ENCODE measurements at places on chromosomes 7 and 10.

- DNase-seq, result peak; percentile 25
Measured at GRCh38 chr10:85641479-85642009, 725.1 kb downstream of the GRID1 start.

- DNase-seq, result no peak
Measured at GRCh38 chr10:43249962-43250614, 16.8 kb downstream of the RASGEF1A start.

- no peak for DNase-seq
Measured at GRCh38 chr10:49107887-49108267, 7.4 kb downstream of the VSTM4 start.

DNA sequence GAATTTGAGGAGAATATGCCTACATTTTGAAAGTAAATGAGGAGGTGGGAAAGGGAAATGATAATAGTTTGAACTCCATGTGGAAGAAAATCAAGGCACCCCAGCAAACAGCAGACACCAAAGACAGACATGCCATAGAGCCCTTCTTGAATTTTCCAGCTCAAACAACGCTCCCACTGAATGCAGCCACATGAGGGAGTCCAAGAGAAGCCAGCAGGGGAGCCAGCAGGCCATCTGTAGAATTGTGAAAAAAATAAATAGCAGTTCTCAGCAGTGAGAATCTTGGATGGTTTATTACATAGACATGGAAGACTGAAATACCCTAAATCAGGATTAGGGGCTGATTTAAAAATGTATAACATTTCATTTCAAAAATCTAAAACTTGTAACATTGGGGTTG is 1567.3 kb upstream of the LRRTM3 start:
- peak; percentile 4 for DNase-seq

GRCh38 chr10:36281831-36282331 is 639.8 kb upstream of the FZD8 start:
- no peak for DNase-seq

DNA sequence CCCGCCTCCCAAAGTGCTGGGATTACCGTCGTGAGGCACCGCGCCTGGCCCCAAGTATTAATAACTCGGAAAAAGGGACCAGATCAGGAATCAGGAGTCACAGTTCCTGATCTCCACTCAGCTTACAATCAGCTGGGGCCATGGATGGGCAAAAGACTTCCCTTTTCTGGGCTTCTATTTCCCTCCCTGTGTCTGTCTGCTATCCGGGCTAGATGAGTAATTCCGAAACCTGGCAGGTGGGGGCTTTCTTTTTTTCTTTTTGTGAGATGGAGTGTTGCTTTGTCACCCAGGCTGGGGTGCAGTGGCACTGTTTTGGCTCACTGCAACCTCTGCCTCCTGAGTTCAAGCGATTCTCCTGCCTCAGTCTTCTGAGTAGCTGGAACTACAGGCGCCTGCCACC is 11.6 kb downstream of the RPS24 start:
- DNase-seq, result no peak

DNA sequence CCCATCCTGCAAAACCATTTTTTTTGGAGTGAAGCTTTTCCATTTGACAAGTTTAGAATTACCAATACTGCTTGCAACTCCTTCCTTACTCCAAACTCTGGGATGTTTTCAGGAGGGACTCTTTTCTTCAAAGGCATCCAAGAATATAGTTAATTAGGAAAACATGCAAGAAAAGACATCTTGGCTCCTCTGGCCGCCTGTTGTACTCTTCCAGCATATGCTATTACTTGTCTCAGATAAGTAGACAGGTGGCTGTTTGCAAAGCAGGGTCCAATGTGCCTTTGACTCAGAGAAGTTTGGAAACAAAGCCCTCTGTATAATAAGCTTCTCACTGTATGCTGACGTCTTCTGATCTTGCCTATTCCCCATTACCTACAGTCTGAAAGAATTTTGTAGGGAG is 746.5 kb downstream of the AUTS2 start:
- no peak for DNase-seq

- DNase-seq, result no peak
Measured at GRCh38 chr10:118216020-118216419, 126.1 kb downstream of the FAM204A start.

DNA sequence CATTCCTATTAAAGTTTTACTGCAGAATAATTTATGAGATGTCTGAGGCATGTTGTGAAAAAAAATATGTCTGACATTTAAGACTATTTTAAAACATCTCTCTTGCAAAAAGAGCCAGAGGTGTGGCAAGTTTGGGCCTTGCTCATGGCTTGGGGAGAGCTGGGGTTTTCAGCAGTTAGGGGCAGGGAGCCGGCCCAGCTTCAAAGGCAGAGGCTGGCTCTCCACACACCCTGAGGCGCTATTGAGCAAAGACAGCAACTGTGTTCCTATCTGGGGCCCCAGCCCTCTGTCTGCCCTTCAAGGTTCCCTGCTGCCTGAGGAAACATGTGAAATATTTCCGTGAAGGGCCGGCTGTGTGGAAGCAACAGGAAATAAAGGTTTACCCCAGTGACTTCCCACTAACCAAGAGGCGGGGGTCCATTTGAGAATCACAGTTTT is 94.0 kb downstream of the SORBS1 start:
- no peak for DNase-seq

- DNase-seq, result no peak
Measured at GRCh38 chr10:35728341-35728740, 86.2 kb upstream of the FZD8 start.

DNA sequence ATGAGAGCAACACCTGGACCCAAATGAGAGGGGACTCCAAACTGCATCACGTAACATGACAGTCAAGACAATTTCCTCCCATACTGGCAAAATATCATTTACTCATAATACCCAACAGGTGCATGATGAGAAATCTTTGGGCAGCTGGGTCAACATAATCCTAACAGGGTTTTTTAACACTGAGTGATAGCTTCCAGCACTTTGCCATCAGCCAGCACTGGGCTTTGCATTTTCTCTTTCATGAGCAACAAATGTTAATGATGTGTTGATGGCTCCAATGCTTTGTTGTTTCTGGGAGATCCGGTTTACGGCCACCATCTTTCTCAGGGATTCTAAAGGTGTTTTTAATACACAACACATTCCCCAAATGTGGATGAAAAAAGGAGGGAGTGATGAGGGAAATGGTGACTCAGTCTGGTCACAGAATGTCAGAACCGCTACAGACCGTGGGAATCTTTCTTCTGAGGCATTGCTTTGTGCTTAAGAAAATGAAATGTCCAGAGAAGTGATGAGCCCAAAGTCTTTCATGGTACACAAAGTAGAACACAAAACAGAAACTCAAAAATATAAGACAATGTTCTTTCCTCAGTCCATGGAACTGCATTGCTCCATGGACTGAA is 705.7 kb upstream of the IGFBP3 start:
- DNase-seq, result no peak

GRCh38 chr10:588246-589165 is 101.0 kb downstream of the DIP2C start:
- DNase-seq, result no peak

DNA sequence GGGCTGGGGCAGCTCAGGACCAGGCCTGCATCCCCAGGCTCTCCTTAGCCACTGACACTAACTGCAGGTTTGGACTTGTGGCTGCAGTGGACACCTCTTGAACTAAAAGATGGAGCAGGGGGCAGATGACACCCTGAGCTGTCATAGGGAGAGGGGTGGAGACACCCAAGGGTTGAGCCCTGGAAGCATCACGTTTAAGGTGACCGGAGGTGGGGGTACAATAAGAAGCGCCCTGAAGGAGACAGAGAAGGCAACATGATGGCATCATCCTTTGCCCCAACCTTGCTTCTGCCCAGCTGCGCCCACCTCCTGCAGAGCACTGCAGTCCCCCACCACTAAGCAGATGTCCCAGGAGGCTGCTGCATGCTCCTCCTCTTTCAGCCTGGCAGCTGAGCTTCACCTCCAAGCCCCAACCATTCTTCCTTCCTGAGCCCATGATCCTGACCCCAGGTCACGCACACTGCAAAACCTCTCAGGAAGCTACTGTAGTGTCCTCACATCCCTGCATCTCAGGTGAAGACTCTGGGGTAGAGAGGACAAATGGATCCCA is 25.5 kb downstream of the OGDHL start:
- DNase-seq, result no peak

DNA sequence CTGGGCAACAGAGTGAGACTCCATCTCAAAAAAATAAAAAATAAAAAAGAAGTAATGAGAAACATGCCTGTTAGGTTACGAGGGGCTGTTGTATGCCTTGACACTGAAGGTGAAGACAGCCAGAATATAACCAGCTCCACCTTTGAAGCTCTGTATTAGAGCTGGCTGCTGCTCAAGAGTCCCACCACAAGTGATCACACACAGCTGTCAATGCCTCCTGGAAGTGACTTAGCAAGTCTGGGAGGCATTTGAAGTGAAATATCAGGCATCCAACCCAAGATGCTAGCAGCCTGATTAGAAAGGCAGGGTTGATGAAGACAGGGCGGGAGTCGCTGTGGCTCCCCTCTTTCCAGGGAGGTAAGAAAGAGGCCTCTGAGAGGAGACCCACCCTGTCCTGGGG is 34.1 kb upstream of the INPP5F start:
- DNase-seq, result no peak

DNA sequence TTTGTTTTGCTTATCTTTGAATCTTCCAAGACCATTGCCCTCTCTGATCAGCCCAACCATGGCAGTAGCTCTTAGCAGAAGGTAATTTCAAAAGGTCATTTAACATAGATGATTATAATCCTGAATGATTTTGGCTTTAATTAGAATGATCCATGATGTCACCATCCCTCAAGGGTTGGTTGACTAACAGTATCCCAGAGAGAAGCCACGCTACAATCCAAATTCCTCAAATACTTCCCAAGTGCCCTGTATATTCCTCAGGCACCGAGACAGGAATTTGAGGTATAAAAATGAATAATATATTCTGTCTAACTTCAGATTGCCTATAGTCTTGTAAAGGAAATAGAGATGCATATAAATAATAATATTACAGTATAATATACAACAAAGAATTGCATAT is 42.1 kb upstream of the TMEM196 start:
- no peak for DNase-seq
